Mesothelial cell of epicardium (in vitro differentiated cells): ENCODE measurements at places on chromosomes 2 and 18. TPM values are rescaled to one million over a fixed set of nuclear protein-coding genes. Genes with fewer than 3 reads are reported as not detected.

- H3K27ac ChIP-seq: no peak overlapping the region
- H3K36me3 ChIP-seq: peaks cover 37% of the 10 kb centered on the region
- H3K4me3 ChIP-seq: no peak overlapping the region
Observed at GRCh38 chr2:195737511-195738325, 80.7 kb downstream of the SLC39A10 start.

DNA sequence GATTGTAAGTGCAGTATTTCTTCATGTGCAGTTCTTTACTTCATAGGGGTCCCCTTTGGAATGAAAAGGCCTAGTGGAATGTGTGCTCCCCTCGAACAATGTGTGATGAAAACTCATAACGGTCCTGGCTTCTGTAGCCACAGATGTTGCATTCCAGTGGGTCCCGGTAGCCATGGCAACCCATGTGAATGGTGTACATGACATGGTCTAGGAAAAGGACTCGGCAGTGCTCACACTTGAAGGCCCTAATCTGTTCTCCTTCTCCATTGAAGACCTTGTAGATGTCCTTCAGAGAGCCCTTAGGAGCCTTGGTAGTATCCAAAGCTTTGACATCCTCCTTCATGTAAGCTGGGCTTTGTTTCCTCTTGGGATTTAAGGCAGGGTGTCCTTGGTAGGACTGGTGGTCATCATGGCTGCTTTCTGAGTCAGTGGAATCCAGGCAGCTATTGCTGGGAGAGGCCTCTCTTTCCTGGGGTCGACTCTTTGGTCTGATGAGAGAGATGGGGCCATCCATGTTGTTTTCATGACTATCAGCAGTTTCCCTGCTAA is 144.0 kb downstream of the IKZF2 start:
- H3K4me3 ChIP-seq: no peak overlapping the region
- H3K4me1 ChIP-seq: peaks cover 4% of the 10 kb centered on the region
- DNase-seq: no peak
- H3K27me3 ChIP-seq: no peaks in the 10 kb centered on the region

GRCh38 chr2:222878877-222879603 is 18.2 kb downstream of the ACSL3 start:
- H3K4me1 ChIP-seq: peaks cover 26% of the 10 kb centered on the region
- no peaks in the 10 kb centered on the region for H3K27me3 ChIP-seq
- H3K4me3 ChIP-seq: no peak overlapping the region
- no peaks in the 10 kb centered on the region for H3K36me3 ChIP-seq
- DNase-seq: no peak

DNA sequence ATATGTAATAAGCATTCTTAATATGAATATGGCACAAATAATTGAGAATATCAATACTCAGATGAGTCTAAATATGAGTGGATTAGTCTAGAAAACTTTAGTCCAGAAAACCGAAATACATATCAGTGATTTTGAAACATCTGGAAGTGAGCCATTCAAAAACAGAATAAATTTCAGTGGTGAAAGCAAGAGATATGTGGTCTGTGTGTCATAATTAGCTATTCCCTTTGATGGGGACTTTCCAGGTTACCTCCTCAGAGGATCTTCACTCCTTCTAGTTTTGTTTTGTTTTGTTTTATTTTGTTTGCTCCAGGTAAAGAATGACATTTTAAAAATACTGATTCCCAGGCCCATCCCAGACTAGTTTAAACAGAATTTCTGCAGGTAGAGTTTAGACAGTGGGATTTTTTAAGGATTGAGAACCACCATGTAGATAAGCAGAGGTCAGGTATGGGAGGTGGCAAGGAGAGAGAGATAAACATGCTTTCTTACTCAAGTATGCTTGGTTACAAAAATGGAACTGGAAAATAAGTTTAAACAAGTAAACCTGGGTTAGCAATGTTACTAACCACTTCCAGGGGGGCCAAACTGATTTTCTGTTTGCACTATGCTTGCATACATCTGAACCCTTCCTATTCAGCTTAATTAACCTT is 70.7 kb downstream of the NABP1 start:
- H3K4me1 ChIP-seq: no peaks in the 10 kb centered on the region
- no peaks in the 10 kb centered on the region for H3K27me3 ChIP-seq
- no peak overlapping the region for H3K27ac ChIP-seq
- H3K4me3 ChIP-seq: no peak overlapping the region
- DNase-seq: no peak

GRCh38 chr2:67671464-67672450 is 274.6 kb downstream of the ETAA1 start:
- H3K27ac ChIP-seq: no peak overlapping the region
- peaks cover 4% of the 10 kb centered on the region for H3K4me1 ChIP-seq

GRCh38 chr2:760001-760400 is 82.8 kb upstream of the TMEM18 start:
- peaks cover 32% of the 10 kb centered on the region for H3K4me1 ChIP-seq
- DNase-seq: no peak
- no peak overlapping the region for H3K4me3 ChIP-seq
- H3K36me3 ChIP-seq: no peaks in the 10 kb centered on the region
- H3K27ac ChIP-seq: peak overlapping the region; percentile 44

GRCh38 chr2:37555457-37555856 is 116.0 kb downstream of the CDC42EP3 start:
- H3K4me1 ChIP-seq: peaks cover 24% of the 10 kb centered on the region
- H3K27ac ChIP-seq: no peak overlapping the region
- H3K27me3 ChIP-seq: no peaks in the 10 kb centered on the region
- DNase-seq: no peak
- no peak overlapping the region for H3K4me3 ChIP-seq

- no peaks in the 10 kb centered on the region for H3K27me3 ChIP-seq
- H3K4me3 ChIP-seq: no peak overlapping the region
- H3K4me1 ChIP-seq: peaks cover 4% of the 10 kb centered on the region
Observed at GRCh38 chr2:239376351-239376750, 24.5 kb downstream of the HDAC4 start.

DNA sequence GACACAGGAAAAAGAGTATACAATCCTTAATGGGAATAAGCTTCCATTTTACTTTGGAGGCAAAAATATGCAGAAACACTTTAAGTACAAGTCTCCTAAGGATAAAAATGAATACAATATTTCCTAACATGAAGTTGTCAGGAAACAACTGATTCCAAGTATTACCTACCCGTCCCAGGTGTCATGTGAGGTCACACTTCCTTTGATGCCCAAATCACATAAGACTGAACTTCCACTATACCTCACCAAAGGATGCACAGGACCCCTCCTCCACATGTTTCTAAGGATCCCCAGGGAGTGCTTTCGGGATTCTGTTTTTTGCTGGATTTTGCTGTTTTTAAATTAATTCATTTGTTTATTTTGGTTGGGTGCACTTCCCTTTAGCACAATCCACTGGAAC is 438.5 kb upstream of the TCF4 start:
- no peak for DNase-seq
- no peaks in the 10 kb centered on the region for H3K4me1 ChIP-seq

- peaks cover 69% of the 10 kb centered on the region for H3K4me1 ChIP-seq
- H3K4me3 ChIP-seq: no peak overlapping the region
- H3K27ac ChIP-seq: peak overlapping the region; percentile 92
- no peaks in the 10 kb centered on the region for H3K27me3 ChIP-seq
Observed at GRCh38 chr2:201994973-201995638, 38.5 kb upstream of the FZD7 start.

DNA sequence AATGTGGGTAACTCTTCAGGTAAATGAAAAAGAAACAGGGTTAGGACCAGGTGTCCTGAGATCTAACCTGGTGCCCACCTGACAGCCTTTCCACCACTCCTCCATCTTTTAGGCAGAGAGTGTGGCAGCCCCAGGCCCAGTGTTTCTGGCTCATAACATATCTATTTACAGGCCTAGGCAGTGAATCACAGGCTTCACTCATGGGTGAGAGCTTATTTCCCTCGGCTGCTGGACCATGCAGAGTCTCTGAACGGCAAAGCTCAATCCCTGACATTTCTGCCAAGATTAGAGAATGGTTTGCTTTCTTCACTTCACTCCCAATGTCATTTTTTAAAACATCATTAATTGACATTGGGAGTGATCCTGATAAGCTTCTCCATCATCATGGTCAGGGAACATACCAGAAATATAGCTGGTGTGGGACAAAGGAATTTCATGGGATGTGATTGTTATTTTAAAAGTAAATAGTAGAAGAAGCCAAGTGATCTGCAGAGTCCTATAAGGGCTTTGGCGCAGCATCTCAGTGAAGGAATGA is 323.9 kb downstream of the SETBP1 start:
- H3K27me3 ChIP-seq: no peaks in the 10 kb centered on the region
- peaks cover 9% of the 10 kb centered on the region for H3K36me3 ChIP-seq
- no peak overlapping the region for H3K4me3 ChIP-seq
- no peaks in the 10 kb centered on the region for H3K4me1 ChIP-seq
- H3K27ac ChIP-seq: no peak overlapping the region
- no peak for DNase-seq

DNA sequence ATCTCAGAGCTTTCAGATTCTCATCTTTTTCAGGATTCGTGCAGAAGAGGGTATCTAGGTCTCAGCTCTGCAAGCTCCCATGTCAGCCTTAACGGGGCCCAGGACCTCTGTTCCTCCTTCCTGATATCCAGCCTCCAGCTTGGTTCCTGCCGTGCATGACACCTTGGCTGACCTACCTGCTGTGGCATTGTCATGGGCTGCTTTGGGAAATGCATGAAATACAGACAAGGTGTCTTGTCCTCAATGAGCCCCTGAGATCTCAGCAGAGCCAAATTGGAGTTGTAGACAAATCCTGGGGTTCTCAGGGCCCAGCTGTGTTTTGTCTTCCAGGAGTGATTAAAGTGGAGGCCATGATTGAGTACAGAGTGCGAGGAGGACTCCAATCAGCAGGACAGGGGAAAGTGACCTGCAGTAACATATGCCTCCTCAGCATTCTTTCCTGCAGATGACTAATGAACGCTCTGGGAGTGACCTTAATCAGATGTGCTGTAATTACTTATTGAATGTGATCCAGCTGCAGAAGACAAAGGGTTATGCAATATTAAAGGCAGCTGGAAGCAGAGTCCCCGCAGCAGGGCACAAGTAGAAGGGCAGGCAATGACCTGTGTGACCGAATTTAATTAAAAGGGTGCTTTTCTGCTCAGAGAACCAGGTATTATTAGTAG is 141.1 kb downstream of the CCBE1 start:
- H3K4me3 ChIP-seq: no peak overlapping the region
- peaks cover 52% of the 10 kb centered on the region for H3K4me1 ChIP-seq
- H3K27ac ChIP-seq: peak overlapping the region; percentile 63
- H3K36me3 ChIP-seq: peaks cover 12% of the 10 kb centered on the region
- no peak for DNase-seq

DNA sequence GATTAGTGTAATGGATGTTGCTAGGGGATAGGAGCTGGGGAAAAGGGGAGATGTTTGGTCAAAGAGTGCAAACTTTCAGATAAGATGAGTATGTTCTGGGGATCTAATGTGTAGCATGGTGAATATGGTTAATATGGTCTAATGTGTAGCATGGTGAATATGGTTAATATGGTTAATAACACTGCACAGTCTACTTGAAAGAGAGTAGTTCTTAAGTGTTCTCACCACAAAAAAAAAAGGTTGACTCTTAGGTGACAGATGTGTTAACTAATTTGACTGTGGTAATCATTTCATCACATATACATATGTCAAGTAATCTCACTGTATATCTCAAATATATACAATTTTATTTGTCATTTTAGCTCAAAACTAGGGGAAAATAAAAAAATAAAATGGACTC is 121.3 kb upstream of the CD226 start:
- H3K4me1 ChIP-seq: peaks cover 4% of the 10 kb centered on the region
- no peaks in the 10 kb centered on the region for H3K36me3 ChIP-seq
- DNase-seq: no peak
- no peaks in the 10 kb centered on the region for H3K27me3 ChIP-seq
- H3K27ac ChIP-seq: no peak overlapping the region

- no peaks in the 10 kb centered on the region for H3K27me3 ChIP-seq
- H3K27ac ChIP-seq: no peak overlapping the region
- H3K4me1 ChIP-seq: no peaks in the 10 kb centered on the region
- H3K4me3 ChIP-seq: no peak overlapping the region
- no peak for DNase-seq
Observed at GRCh38 chr2:237232166-237232565, 146.5 kb downstream of the COPS8 start.

DNA sequence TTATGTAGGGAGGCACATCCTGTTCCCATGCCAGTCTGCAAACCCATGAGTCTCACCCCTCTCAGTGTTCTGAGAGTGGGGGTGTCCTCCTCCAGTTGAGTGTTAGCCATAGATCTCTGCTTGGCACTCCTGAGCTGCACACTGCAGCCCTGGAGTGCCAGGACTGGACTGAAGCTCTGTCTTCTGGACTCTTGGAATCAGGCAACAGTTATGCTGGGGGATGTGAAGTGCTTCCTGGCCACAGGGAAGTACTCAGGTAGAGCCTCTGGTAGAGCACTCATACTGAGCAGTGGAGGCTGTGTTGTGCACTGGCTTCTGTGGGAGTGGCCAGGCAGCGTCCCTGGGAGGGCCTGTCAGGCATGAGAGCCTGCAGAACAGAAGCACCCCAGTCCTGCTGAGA is 43.0 kb downstream of the SERPINB7 start:
- H3K4me3 ChIP-seq: no peak overlapping the region
- DNase-seq: no peak

DNA sequence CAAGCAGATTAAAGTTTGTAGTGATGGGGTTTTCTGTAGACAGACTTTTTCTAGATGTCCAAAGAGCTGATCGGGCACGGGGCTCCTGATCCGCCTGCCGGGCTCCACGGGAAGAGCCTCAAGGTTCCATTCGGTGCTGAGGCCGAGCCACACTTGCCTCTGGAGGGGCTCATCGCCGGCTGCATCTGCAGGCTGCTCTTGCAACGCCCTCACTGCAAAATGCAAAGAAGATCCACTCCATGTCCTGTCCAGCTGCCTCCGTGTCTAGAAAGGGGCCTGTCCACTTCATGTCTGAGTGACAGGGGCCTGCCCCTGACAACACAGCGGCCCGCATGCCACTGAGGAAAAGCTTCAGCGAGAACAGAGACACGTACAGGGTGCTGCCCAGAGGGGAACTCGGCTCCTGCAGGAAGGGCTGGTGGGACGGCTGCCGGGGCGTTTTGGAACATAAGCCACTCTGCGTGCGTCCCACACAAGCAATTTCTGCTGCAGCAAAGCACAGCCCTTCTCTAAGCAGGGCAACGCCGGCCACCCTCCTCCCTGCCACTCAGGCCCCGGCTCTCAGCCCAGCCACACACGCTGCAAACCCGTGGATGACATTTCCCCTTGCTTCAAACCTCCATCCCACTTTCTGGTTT is 53.6 kb upstream of the CTDP1 start:
- no peaks in the 10 kb centered on the region for H3K36me3 ChIP-seq
- no peaks in the 10 kb centered on the region for H3K4me1 ChIP-seq
- no peak for DNase-seq
- H3K27ac ChIP-seq: no peak overlapping the region
- H3K4me3 ChIP-seq: no peak overlapping the region

The TLX2 gene
- 0.18 TPM in 1 of 3 replicates, not detected in the others for total RNA-seq

The CNPPD1 gene
- total RNA-seq: 24.4 to 28.2 TPM (median 27.5 TPM) in 3 replicates

The KIF5C gene
- 1.3 to 2.3 TPM (median 1.3 TPM) in 3 replicates for total RNA-seq

The NT5DC4 gene
- not detected in 3 replicates for total RNA-seq

The WDR54 gene
- 20.2 to 25.0 TPM (median 23.7 TPM) in 3 replicates for total RNA-seq

The MAL gene
- total RNA-seq: not detected in 3 replicates

The OTOS gene
- total RNA-seq: not detected in 3 replicates

The AOX1 gene
- 1.6 to 2.4 TPM (median 2.2 TPM) in 3 replicates for total RNA-seq

The RFX8 gene
- total RNA-seq: 0.65 to 0.86 TPM (median 0.66 TPM) in 3 replicates

The PIEZO2 gene
- 36.7 to 43.7 TPM (median 40.9 TPM) in 3 replicates for total RNA-seq

The SKA1 gene
- total RNA-seq: 5.0 to 5.9 TPM (median 5.5 TPM) in 3 replicates
